ENCODE measurements at places on chromosomes 7 and 10. TPM values are rescaled to one million over a fixed set of nuclear protein-coding genes. Genes with fewer than 3 reads are reported as not detected.

ANKRD2 gene
- total RNA-seq, result 0.36 TPM

GCC1 gene
- 20.8 TPM for total RNA-seq

HOXA1 gene
- total RNA-seq, result 0.83 TPM

CNTNAP2 gene
- total RNA-seq, result not detected

RBP3 gene
- total RNA-seq, result not detected

NME8 gene
- total RNA-seq, result not detected

CALHM1 gene
- total RNA-seq, result not detected

MYO3A gene
- total RNA-seq, result not detected

SFMBT2 gene
- 1.1 TPM for total RNA-seq

SEMA3C gene
- total RNA-seq, result 116 TPM

TMEM225B gene
- total RNA-seq, result 0.54 TPM

HTR7 gene
- 0.56 TPM for total RNA-seq

DOCK1 gene
- 79.2 TPM for total RNA-seq

DENND10 gene
- 80.3 TPM for total RNA-seq

GJD4 gene
- total RNA-seq, result not detected

KCNH2 gene
- 0.56 TPM for total RNA-seq

POP7 gene
- 14.9 TPM for total RNA-seq

SUGCT gene
- total RNA-seq, result 7.5 TPM

SKIDA1 gene
- total RNA-seq, result 0.56 TPM

- no peak for DNase-seq
- no peaks in the 10 kb centered on the region for H3K36me3 ChIP-seq
- 0 out of 2 replicates have a peak, but pooled peaks cover 2% of the 10 kb centered on the region for H3K4me1 ChIP-seq
- H3K4me3 ChIP-seq, result peak overlapping the region; percentile 69
- no peak overlapping the region for H3K27ac ChIP-seq
Observed at GRCh38 chr7:69598487-69599285, 411 bp downstream of the AUTS2 start.

GRCh38 chr10:28587270-28587969, 54.5 kb downstream of the WAC start:
- no peaks in the 10 kb centered on the region for H3K27me3 ChIP-seq
- DNase-seq, result peak; percentile 58
- H3K36me3 ChIP-seq, result peaks cover 27% of the 10 kb centered on the region
- peaks cover 12% of the 10 kb centered on the region for H3K4me1 ChIP-seq

DNA sequence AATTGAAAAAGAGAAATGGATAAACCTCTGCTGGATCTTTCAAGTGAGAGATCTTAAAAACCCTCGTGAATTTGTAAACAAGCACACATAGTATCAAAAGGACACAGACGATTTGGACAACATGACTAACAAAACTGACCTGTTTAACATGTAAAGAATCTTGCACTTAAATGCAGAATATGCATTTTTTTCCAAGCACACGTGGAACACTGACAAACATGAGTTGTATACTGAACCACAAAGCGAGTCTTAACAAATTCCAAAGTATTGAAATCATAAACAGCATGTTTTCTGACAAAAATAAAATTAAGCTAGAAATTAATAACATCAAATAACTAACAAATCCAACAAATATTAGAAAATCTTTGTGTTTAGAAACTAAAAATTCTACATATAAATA, 65.0 kb upstream of the ZNF746 start:
- peaks cover 25% of the 10 kb centered on the region for H3K36me3 ChIP-seq
- H3K4me3 ChIP-seq, result no peak overlapping the region
- peaks cover 18% of the 10 kb centered on the region for H3K4me1 ChIP-seq
- H3K27me3 ChIP-seq, result no peaks in the 10 kb centered on the region
- no peak overlapping the region for H3K27ac ChIP-seq
- peak; percentile 63 for DNase-seq

DNA sequence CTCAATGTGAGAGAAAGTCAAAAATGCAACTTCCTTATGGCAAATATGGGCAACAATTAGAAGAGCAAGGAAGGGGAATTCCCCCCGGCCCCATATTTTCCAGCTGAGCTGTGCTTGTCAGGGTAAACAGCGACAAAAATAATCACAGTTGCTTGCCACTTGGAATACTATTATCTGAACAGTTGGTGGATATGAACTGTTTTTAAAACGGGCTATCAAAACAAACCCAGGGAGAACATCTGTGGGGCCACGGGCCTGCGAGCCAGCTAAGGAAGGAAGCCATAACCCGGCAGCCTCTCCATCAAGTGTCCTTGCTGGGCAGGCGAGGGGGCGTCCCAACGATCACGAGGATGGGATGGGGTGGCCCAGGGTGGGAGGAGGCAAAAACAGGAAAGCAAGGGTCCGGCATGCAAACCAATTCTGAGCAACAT, 228.4 kb downstream of the ARHGAP12 start:
- H3K4me1 ChIP-seq, result peaks cover 30% of the 10 kb centered on the region
- H3K4me3 ChIP-seq, result no peak overlapping the region
- H3K27ac ChIP-seq, result peak overlapping the region; percentile 51

GRCh38 chr10:71854031-71854430, 3.0 kb upstream of the PSAP start:
- H3K36me3 ChIP-seq, result no peaks in the 10 kb centered on the region
- H3K4me3 ChIP-seq, result no peak overlapping the region
- H3K27ac ChIP-seq, result no peak overlapping the region
- DNase-seq, result peak; percentile 63

GRCh38 chr10:70886921-70887665, 1.3 kb downstream of the PCBD1 start:
- peaks cover 5% of the 10 kb centered on the region for H3K36me3 ChIP-seq
- no peaks in the 10 kb centered on the region for H3K27me3 ChIP-seq
- no peak overlapping the region for H3K27ac ChIP-seq
- peaks cover 2% of the 10 kb centered on the region for H3K4me1 ChIP-seq
- DNase-seq, result no peak

GRCh38 chr10:48288661-48289060, 14.2 kb upstream of the FRMPD2 start:
- no peaks in the 10 kb centered on the region for H3K36me3 ChIP-seq
- no peak overlapping the region for H3K27ac ChIP-seq
- DNase-seq, result no peak
- peaks cover 38% of the 10 kb centered on the region for H3K27me3 ChIP-seq
- H3K4me1 ChIP-seq, result no peaks in the 10 kb centered on the region

- no peak for DNase-seq
- H3K36me3 ChIP-seq, result no peaks in the 10 kb centered on the region
- no peaks in the 10 kb centered on the region for H3K27me3 ChIP-seq
- no peak overlapping the region for H3K4me3 ChIP-seq
- H3K27ac ChIP-seq, result no peak overlapping the region
- no peaks in the 10 kb centered on the region for H3K4me1 ChIP-seq
Observed at GRCh38 chr10:26474026-26474425, 35.9 kb downstream of the APBB1IP start.

- no peaks in the 10 kb centered on the region for H3K36me3 ChIP-seq
- no peaks in the 10 kb centered on the region for H3K4me1 ChIP-seq
- H3K4me3 ChIP-seq, result no peak overlapping the region
- peaks cover 26% of the 10 kb centered on the region for H3K27me3 ChIP-seq
- H3K27ac ChIP-seq, result no peak overlapping the region
Observed at GRCh38 chr10:47238331-47239095, 61.5 kb upstream of the GDF10 start.

DNA sequence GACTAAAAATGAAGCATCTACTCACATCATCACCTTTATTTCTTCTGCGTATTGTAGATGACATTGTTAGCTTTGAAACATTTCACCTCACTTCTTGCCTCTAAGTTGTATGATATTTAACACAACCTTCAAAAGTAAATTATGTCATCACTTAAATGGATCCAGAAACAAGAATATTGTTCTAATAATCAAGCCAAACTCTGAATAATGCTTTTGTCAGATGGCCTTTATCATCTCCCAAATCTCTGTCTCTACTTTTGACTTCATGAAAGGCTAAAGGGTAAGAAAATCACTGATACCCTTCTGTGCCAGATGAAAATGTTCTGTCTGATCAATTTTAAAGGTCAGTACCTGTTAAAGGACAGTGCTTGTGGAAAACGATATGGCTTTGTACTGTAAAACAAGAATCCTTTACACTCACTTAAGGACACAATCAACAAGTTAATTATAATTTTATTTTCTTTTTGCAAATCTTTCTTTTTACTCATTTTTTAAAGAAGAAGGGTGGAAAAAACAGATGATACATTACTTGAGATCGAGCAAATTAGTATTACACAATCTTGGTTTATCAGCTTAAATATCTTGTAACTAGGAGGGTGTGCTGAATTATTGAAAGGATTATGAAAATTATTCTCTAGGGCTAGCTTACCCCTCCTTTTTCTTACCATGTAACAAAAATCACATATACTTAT, 309.4 kb upstream of the IGFBP3 start:
- no peaks in the 10 kb centered on the region for H3K27me3 ChIP-seq
- no peak overlapping the region for H3K27ac ChIP-seq
- no peak overlapping the region for H3K4me3 ChIP-seq
- H3K36me3 ChIP-seq, result no peaks in the 10 kb centered on the region
- DNase-seq, result no peak

DNA sequence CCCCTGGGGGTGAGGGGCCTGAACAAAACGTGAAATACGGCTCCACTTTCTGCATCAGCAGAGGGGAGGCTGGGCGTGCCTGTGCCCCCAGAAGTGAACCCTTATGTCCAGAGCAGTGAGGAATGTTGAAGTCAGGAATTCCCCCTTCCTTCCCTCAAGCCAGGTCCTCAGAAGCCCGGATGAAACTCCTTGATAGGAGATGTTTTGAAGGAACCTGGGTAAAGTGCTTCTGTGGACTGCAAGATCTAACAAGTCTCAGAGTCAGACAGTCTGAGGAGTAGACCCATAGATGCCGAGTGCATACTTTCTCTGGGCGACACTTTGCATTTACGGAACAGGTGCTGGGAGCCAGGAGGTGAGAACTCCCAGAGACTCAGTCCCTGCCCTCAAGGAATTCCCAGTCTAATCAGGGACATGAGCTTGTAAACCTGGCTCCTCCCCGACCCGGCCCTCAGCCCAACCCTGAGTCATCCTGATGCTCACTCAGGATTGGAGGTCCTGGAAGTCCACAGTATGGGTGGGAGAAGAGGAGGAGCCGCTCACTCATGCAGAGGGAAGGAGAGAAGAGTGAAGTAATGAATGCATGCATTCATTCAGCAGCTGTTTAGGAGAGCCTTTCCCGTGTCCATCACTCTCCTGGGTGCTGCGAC, 179.5 kb upstream of the ITGB1 start:
- H3K4me1 ChIP-seq, result peaks cover 24% of the 10 kb centered on the region
- H3K27ac ChIP-seq, result peak overlapping the region; percentile 58
- DNase-seq, result no peak
- H3K4me3 ChIP-seq, result no peak overlapping the region
- H3K27me3 ChIP-seq, result no peaks in the 10 kb centered on the region

GRCh38 chr7:5143106-5143505, 46.9 kb upstream of the WIPI2 start:
- DNase-seq, result no peak
- H3K27ac ChIP-seq, result no peak overlapping the region
- H3K27me3 ChIP-seq, result no peaks in the 10 kb centered on the region
- no peaks in the 10 kb centered on the region for H3K4me1 ChIP-seq

GRCh38 chr7:22480523-22481075, 19.4 kb downstream of the STEAP1B start:
- no peak for DNase-seq
- H3K27ac ChIP-seq, result no peak overlapping the region
- no peaks in the 10 kb centered on the region for H3K27me3 ChIP-seq
- H3K4me3 ChIP-seq, result no peak overlapping the region
- H3K36me3 ChIP-seq, result no peaks in the 10 kb centered on the region

DNA sequence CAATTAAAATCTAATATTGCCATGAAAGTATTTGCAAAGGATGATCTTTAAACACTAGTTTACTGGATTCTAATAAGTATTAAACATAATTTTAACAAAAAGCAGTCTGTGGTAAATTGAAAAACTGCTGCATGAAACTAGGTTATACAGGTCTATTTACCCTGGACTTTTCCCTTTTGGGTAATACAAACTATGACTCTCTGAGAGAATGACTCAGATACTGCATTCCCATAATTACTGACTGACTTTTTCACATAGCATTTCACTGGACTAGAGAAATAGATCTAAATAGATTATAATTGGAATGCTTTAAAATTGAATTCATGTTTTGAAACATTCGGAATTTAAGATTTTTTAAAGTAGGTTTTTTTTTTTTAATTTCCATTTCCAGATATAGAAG, 395.7 kb downstream of the THSD7A start:
- H3K36me3 ChIP-seq, result no peaks in the 10 kb centered on the region
- no peak overlapping the region for H3K27ac ChIP-seq
- H3K4me3 ChIP-seq, result no peak overlapping the region
- DNase-seq, result peak; percentile 0
- H3K4me1 ChIP-seq, result no peaks in the 10 kb centered on the region

DNA sequence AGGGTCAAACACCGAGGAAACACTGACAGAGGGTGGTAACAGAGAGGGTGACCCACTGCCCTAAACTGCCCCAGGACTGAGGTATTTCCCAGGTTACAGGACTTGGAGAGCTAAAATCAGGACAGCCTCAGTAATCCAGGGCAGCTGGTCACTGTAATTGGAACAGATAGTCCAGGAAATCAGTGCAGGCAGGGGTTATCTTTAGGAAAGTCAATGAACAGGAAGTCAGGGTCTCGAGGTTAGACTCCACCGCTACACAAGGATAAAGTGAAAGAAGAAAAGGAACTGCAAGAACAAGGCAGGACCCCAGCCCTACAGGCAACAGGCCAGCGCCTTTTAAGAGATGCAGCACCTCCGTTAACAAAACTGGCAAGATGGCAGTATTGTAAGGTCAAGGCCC, 61.1 kb downstream of the CAV1 start:
- H3K27me3 ChIP-seq, result no peaks in the 10 kb centered on the region
- H3K27ac ChIP-seq, result no peak overlapping the region
- no peak overlapping the region for H3K4me3 ChIP-seq
- no peaks in the 10 kb centered on the region for H3K36me3 ChIP-seq
- DNase-seq, result no peak

- no peak overlapping the region for H3K27ac ChIP-seq
- no peak overlapping the region for H3K4me3 ChIP-seq
- H3K27me3 ChIP-seq, result no peaks in the 10 kb centered on the region
- H3K36me3 ChIP-seq, result no peaks in the 10 kb centered on the region
Observed at GRCh38 chr7:108266491-108266890, 136.3 kb upstream of the LAMB4 start.

DNA sequence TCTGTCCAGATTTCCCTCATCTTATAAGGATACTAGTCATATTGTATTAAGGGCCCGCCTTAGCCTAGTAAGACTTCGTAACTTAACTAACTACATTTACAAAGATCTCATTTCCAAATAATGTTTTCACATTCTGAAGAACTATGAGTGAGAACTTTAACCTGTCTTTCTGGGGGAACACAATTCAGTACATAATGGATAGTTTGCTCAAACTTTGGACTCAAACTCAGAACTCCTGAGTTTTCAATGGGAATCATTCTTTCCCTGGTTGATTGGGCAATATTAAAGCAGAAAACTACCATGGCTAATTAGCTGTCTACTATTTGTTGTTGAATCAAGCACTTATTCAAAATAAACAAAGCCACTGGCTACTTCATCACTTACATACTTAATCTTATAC, 522.9 kb downstream of the REEP3 start:
- DNase-seq, result no peak
- H3K36me3 ChIP-seq, result no peaks in the 10 kb centered on the region
- H3K27ac ChIP-seq, result no peak overlapping the region
- H3K4me3 ChIP-seq, result no peak overlapping the region

GRCh38 chr10:111275091-111275490, 198.3 kb downstream of the ADRA2A start:
- no peaks in the 10 kb centered on the region for H3K36me3 ChIP-seq
- H3K27me3 ChIP-seq, result no peaks in the 10 kb centered on the region
- H3K4me3 ChIP-seq, result no peak overlapping the region

GRCh38 chr7:101657171-101657570, 28.1 kb upstream of the MYL10 start:
- peaks cover 35% of the 10 kb centered on the region for H3K27me3 ChIP-seq
- no peak for DNase-seq
- no peak overlapping the region for H3K4me3 ChIP-seq
- no peak overlapping the region for H3K27ac ChIP-seq
- H3K36me3 ChIP-seq, result no peaks in the 10 kb centered on the region

Data from IMR-90 (cell line).